T47D (cell line): ENCODE measurements at places on chromosomes 1 and 21.
A peak's percentile ranks its signal among the peaks of the same experiment; 100 is the strongest.

DNA sequence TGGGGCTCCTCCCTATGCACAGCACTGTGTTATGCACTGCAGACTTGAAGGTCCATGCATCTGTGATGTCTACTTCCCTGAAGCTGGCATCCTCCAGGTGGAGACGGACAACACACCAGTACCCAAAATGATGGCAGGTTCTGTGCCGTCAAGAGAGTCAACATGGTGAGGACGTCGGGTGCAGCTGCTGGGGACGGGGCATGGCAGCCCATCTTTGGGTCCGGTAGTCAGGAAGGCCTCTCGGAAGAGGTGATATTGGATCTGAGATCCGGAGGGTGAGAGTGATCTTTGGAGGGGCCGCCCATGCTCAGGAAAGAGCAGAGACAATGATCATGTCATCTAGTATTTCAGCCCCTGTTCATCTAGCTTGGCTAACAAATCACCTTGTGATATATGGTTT is 104.1 kb downstream of the RIPK4 start:
- no peak for DNase-seq

- DNase-seq: no peak
Observed at GRCh38 chr1:56978819-56979218, 13.0 kb upstream of the C8B start.

- no peak for DNase-seq
Observed at GRCh38 chr1:167082511-167083027, 7.6 kb downstream of the GPA33 start.

GRCh38 chr1:160451859-160452232 is 51.5 kb downstream of the VANGL2 start:
- DNase-seq: no peak

GRCh38 chr1:4165686-4166300 is 265.7 kb upstream of the C1orf174 start:
- no peak for DNase-seq

GRCh38 chr1:20625176-20626097 is 7.8 kb upstream of the PINK1 start:
- DNase-seq: no peak

DNA sequence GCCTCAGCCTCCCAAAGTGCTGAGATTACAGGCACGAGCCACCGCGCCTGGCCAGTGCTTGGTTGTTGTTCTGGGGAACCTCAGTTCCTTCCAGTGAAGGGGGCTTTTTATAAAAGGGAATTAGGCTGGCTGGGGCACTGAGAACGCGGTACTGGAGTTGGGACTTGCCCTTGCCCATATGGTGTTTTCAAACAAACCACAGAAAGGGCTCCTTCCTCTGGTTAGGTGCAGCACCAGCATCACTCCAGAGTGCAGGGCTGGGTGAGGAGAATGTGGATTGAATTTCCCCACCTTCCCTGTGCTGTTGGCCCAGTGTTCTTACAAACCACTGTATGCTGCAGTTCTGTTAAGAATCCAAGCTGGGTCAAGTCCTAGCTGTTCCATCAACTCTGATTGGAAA is 5.3 kb downstream of the MAN1C1 start:
- no peak for DNase-seq

GRCh38 chr1:116874733-116875249 is 34.9 kb upstream of the PTGFRN start:
- DNase-seq: no peak

GRCh38 chr1:154988058-154988954 is 5.1 kb upstream of the LENEP start:
- DNase-seq: peak; percentile 41

DNA sequence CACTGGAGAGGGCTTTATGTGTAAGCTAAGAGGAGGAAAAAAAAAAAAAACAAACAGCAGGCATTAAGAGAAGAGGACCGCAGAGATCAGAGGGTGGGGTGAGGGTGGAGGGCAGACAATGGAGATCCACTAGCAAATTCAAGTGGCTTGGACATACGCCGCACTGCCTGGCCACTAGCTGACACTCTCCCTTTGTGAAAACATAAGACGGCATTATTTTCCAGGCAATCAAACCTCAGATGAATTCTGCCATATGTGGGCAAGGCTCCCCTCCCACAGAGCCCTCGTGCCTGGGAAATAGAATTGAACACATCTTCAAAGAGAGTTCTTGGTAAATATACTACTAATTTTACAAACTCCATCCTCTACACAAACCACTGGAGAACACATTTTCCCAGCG is 53.6 kb downstream of the ERG start:
- no peak for DNase-seq

DNA sequence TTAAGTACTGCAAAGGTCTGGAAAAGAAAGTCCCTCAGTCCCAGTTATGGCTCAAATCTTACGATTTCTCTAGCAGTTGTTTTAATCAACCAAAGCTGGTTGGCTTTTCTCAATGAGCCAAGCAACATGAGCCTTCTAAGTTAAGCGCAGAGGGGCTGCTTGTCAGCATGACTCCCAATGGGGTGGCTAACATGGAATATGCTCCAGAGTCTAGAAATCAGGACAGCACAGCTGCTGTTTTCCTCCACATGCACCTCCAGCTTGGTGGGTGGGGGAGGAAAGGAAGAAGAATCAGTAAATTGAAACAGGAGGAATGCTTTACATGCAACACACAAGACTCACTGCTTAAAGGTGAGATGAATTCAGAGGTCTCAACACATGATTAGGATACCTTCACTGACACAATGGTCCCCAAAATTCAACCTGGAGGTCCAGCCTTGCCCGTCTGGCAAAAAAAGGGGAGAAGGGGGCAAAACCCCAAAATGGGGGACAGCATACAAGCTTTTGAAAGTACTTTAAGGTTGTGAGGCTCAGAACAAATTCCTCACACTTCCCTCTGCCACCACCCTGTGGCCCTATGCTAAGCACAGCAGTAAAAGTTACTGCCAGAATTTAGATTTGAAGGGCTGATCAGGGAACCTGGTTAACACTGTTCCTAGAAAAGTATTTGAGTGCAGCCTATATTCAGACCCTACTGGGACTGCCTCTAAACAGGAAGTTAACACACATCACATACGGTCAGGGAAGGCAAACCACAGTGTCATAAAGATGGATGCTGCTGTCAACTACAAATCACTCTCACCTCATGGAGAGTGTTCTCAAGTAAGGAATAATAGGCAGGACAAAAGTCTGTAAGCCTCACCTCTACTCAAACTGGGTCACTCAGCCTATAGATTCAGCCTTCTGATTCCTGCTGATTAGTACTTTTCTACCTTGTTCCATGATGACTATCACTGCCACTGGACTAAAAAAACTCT is 2.6 kb downstream of the GATAD2B start:
- peak; percentile 55 for DNase-seq

GRCh38 chr1:202012544-202013478 is 2.4 kb downstream of the ELF3 start:
- DNase-seq: no peak

DNA sequence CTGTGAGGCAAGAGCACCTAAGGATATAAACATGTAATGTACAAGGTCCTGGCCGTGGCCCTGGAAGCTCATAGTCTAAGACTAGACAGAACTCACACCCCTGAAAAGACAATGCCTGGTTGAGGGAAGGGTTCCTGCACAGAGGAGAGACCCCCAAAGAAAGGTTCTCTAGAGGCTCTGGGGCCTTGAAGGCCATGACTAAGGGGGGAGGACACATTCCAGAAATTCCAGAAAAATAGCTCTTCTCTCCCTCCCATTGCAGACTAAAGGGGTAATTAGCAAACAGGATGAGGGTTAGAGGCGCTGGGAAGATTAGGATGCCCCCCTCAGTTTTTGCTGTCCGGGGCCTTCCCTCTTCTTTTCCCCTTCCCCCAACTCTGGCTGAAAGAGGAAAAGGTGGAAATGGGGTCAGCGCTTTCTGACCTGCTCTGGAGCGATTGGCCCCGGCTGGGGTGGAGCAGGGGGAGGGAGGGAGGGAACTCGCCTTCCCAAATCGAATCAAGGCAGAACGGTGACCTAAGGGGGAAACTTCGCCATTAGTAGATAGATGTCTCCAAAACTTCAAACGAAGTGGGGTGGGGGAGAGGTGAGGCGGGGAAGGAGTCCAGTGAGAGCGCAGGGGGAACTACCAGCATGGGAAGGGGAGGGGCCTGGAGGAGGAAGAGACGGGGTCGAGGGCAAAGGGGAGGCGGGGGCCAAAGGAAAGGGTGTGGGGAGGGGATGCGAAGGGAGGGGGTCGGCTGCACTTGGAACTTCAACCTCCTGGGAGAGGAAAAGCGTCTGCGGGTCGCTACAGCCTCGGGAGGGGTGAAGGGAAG is 11.8 kb downstream of the PAX7 start:
- no peak for DNase-seq

- DNase-seq: no peak
Observed at GRCh38 chr1:116988248-116988647, 13.3 kb upstream of the CD101 start.

DNA sequence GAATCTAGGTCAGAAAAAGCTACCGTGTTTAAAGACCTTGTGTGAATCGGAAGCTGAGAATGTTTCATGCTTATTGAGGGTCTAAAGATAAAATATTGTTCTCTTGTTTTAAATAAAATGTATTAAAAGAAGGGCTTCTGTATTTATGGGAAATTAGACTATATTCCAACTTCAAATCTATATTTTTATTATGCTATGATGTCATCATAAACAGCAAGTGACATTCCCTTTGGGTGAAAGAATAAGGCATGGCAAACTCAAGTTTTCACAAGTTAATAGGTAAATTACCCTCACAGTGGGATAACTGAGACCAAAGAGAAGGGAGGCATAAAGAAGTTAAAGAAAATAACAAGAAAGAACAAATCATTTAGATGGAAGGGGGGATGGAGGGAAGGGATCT is 333.8 kb upstream of the NR5A2 start:
- DNase-seq: no peak

DNA sequence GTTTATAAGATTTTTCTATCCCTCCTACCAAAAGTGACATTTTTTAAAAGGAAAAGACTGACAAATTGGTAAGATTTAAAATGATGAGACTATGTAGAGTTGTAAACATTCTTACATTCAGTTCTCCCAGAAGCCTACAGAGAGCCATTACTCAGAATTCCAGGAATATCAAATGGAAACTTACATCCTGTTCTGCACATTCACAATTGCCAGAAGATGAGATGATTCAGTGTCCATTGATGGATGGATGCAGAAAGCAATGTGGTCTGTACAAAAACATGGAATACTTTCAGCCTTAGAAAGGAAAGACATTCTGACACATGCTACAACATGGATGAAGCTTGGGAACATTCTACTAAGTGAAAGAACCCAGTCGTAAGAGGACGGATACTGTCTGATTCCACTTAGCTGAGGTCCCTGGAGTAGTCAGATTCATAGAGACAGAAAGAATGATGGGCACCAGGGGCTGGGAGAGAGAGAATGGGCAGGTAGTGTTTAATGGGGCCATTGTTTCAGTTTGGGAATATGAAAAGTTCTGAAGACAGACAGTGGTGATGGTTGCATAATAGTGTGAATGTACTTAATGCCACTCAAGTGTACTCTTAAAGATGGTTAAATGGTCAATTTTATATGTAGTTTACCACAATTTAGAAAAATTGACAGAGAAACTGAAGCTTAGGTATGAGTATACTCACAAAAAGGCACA is 16.6 kb downstream of the MX1 start:
- DNase-seq: no peak

DNA sequence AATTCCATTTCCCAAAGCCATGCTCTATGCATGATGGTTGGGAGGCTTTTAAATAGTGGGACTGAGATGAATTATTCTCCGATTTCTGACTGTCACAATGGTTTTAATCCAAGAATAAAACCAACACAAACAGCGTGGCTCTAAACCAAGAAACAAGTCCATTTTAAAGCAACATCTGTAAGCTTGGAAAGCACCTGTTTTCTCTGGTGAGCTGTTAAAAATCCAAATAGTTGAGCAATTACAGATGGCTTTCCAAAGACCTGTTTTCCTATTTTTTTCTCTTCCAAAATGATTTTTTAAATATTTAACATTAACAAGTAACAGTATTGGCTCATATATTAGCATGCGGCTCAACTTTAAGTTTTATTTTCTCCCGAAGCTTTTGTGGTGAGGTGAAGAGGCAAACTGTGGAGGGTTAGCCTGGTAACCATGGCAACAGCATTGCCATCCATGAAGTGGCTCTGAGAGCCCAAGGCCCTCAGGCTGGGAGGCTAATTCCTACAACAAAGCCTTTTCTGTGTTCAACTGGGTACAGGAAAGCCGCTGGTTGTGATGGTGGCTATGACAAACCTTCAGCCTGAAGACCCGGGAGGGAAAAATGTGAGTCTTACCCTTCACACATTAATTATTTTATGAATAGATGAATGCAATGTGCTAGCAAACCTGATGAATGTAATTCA is 56.7 kb upstream of the B3GALT5 start:
- DNase-seq: no peak

DNA sequence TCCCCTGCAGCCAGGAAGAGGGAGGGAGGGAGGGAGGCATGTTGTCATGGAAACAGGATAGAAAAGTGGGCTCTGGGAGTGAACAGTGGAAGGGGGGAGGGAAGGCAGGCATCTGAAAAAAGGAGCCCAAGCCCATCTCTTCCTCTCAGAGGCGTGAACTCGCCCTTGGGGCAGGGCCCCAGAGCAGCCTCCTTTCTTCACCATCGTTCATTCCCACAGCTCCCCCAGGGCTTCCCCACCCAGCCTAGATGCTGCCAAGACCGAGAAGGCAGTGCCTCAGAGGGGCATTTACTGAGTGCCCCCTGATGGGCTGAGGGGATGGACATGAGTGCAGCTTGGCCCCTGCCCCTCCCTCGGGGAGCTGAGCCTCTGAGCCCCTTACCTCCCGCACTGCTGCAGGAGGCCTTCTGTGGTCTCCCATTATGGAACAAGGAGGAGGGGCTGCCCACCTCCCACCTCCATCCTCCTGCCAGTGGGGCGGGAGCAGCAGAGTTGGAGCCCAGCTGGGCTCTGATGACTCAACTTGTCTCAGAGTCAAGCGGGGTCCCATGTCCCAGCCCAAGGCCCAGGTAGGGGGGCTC is 39.1 kb upstream of the KIF21B start:
- no peak for DNase-seq

GRCh38 chr1:162822391-162823200 is 32.1 kb downstream of the HSD17B7 start:
- DNase-seq: no peak

DNA sequence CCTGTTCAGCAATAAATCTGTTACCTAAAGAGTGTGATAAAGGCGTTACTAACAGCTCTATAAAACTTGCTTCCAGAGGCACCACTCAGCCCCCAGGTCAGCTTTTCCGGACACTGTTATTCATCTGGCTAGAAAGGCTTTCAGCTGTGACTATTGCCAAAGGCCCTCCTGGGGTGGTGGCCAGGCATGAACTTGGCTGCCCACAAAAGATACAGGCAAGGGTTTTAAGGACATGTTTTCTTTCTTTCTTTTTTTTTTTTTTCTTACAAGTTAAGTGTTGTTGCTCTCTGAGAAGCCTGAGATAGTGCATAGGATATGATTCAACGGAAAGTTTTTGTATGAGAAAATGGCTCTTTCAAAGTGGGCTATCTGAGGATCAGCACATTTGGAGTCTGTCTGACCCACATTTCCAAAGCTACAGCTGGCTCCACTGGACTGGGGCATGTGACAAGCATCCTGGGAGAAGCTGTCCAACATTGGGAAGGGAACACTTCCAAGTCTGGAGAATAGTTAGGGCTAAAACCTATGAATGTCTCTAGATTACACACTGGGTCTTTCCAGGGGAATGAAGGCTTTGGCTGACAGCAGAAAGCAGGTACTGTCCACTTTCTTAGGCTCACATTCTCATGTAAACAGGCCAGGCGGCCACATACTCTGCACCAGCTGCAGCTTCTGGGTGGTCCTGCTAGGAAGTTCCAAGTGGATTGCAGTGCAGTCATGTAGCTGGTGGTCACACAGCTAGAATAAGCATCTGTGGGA is 639.7 kb downstream of the LMO4 start:
- DNase-seq: no peak

GRCh38 chr1:30041741-30042437 is 681.5 kb downstream of the MATN1 start:
- no peak for DNase-seq
